ENCODE measurements at places on chromosomes 7 and 10.

- DNase-seq: no peak
Measured at GRCh38 chr7:23956772-23957576, 247.0 kb downstream of the STK31 start.

DNA sequence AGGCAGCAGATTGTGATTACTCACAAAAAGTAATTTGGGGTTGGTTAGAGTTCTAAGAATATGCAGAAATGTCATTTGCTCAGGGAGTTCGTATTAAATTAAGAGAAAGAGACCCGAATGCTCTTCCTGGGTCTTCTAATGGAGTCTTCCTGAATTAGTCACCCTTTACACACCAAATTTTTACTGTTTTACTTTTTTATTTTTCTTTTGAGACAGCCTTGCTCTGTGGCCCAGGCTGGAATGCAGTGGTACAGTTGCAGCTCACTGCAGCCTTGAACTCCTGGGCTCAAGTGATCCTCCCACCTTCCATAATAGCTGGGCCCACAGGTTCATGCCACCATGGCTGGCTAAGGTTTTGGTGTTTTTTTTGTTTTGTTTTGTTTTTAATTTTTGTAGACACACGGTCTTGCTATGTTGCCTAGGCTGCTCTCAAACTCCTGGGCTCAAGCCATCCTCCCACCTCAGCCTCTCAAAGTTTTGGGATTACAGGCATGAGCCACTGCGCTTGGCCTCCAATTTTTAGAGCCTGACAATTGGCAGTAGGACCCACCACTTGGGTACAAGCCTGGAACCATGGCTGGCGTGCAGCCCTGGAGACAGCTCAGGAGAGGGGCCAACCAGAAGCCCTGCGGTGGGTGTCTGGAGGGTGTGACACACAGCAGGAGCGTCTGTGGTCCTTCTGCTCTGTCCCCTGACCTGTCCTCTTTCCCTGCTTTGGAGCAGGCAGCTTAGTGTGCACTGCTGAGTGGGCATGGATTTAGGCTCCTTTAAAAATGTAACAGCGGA is 16.4 kb upstream of the BHLHA15 start:
- DNase-seq: no peak

GRCh38 chr7:20083781-20084180 is 133.4 kb downstream of the MACC1 start:
- no peak for DNase-seq

DNA sequence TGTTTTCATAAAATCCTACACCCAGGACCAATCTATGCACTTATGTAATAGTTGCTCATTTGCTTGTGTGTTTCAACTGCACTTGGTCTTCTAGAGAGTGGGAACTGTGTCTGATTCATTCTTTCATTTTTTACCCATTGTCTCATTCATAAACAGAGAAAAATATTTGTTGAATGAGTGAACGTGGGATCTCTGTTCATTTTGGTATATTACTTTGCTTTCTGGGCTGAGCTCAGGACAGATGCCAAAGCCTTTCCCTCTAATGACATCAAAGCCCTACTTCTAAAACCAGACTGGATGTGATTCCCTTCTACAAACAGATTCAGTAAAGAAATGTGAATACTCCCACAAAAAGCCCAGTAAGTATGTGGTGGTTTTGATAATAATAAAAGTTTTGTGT is 145.2 kb downstream of the ST7 start:
- no peak for DNase-seq

DNA sequence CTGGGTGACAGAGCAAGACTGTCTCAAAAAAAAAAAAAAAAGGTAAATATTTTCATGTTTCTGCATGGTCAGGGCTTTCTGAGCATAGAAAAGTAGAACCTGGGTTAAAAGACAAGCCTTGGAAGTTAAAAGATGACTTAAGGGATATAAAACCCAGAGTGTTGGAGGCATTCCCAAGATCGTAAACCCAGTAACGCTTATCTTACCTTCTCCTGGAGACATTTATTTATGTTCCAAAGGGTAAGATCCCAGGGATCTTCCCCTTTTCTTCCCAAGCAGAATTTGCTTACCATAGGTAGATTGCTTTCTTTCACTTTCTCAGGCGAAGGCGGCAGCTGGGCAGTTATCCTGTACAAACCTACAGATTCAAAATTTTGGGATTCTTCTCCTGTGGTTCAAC is 22.2 kb downstream of the SUGCT start:
- DNase-seq: no peak

GRCh38 chr7:66296001-66296521 is 90.9 kb downstream of the TPST1 start:
- DNase-seq: no peak

DNA sequence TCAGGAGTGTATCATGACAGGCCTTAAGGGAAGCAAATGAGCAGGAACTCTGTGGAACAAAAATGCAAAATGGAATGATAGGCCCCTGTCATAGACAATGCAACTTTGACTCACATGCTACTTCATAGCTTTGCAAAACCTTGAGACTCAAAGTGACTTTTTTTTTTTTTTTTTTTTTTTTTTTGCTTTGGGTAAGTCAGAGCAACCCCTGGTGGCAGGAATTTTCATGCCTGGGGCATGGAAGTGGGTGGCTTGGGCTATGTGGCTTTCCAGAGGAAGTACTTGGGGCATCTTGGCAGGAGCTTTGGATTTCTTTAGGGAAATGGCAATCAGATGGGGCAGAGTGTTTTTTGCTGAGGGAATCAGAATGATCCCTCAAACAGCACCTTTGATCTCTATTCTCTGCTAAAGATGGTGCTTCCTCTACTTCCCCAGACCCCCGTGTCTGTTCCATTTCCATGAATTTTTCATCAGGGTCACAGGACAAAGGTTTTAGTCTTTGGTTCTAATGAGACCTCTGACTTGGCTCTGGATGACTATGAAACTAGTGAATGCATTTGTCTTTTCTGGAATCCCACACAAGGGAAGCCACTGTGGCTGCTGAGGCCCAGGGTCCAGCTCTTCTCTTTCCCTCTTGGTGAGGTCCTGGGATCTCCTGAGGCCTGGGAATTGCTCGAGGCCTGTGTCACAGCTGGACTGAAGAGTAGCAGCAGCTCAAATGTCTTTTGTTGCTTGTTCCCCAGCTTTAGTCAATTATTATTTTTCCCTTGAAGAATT is 62.8 kb downstream of the TACC2 start:
- DNase-seq: peak; percentile 1

DNA sequence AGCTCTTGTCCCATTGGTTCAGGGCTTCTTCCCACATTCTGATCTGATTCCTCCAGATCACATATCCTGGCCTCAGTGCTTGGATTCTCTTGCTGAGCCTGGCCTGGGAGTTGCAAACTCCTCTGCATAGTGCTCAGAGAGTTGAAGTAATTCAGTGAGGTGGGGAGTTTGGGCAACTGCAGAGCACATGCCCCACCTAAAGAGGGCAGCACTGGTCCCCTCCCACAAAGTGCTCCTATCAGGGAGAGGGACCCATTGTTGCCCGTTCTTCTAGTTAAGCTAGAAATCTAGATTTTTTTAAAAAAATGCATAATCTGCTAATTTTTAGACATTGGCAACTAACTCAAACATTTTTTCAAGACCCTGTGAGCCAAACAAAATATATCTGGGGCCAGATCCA is 45.1 kb downstream of the CHN2 start:
- no peak for DNase-seq

- no peak for DNase-seq
Measured at GRCh38 chr10:122530177-122530576, 30.4 kb upstream of the DMBT1 start.

DNA sequence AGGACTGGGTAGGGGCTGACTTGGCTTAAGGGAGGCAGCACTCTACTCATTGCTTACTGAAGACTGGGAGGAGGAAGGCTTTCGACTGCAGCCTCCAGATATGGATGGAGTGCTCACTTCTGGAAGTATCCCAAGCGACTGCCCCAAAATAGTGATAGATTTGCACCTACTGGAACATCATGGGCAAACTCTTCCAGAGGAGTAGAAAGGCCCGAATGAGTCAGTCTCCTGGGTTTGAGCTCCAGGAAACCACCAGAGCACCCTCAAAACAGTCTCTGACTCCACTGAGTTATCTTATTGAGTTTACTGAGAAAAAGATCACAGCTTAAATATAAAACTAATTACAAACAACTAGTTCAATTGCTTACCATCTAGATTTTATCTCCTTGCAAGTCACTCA is 37.2 kb upstream of the PDLIM1 start:
- no peak for DNase-seq

DNA sequence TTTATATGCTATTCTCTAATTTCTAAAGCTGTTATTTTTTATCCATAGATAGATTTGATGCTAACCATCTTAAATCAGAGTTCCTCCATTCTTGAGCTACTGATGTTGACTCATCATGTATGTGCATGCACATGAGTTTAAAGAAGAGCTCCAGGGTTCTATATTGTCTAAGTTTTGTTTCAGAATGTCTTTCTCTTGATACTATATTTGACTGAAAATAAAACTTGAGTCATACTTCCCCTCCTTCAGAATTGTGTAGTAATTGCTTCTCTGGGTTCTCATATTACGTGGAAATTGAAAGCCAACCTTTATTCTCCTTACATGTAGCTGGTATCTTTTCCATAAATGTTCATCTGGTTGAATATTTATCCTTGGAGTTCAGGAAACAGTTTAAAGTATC is 89.4 kb downstream of the LRRTM3 start:
- DNase-seq: no peak

GRCh38 chr10:119470920-119471702 is 71.4 kb downstream of the RGS10 start:
- no peak for DNase-seq

DNA sequence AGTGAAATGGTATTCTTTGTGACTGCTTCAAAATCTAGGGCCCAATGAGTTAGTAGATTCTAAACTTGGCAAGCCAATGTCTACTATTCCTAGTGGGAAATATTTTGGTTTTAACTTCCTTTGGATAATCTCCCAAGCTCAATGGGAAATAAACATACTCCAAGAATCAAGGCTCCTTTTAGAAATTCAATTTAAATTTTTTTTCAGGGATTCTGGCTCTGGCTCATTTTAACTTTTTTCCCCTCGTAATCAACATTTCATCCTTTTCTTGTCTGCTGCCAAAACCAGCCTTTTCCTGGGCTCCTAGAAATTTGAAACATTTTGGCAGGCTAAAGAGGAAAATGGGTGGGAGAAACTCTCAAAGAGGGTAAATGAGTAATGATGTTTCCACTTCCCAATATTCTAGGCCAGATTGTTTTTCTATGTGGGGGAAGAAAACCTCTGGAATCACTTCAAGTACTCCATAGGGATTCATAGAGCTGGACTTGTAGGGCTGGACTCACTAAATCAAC is 85.6 kb upstream of the AGR3 start:
- no peak for DNase-seq

GRCh38 chr10:15869935-15870334 is 9.6 kb upstream of the MINDY3 start:
- no peak for DNase-seq

GRCh38 chr10:73131913-73132686 is 21.8 kb downstream of the NUDT13 start:
- DNase-seq: no peak

DNA sequence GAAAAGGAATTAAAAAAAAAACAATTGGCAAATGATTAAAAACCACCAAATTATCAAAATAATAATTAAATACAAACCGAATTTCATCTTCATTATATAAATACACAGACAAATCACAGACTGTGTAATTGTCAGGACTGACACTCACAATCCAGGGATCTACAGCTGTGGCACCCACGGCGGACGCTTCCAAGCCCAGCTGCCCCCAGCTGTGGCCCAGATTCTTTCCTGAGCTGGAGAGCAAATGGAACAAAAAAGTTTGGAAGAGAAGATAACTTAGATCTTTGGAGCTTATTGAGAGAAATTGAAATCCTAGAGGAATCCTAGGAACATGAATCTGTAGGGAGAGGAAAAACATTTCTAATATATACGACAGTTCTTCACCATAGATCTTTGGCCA is 316.1 kb downstream of the OTUD1 start:
- no peak for DNase-seq

DNA sequence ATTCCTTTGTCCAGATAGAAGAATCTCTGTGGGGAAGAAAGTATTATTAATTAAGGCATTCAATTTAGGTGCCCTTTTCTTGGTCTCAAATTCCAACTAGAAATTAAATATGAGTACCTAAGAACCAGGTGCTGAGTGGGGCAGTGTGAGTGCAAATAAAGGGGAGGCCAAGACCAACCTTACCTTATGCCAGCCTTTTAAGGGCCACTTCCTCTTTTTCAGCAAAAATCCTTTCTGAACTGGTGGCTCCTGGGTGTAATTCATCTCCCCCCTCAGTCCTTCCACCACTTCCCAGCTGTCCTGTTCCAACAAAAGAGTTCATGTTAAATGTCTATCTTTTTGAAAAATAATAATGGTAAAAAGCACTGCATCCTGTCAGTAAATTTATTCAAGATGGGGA is 108.2 kb downstream of the OSBPL3 start:
- DNase-seq: no peak

DNA sequence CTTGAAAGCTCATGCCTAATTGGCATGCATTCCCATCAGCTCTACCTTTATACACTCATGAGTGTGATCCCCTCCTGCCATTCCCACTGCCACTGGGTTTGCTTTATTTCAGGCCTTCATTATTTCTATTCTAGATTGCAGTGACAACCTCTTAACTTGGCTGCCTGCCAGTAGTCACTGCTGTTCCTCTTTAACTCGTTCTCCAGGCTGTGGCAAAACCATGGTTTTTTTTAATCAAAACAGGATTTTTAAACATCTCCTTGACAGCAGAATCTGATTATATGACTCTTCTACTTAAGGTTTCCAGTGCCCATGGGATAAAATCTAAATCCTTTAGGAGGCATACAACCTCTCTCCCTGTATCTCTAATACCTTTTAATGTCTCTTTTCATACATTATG is 223.7 kb upstream of the PCDH15 start:
- DNase-seq: no peak

- peak; percentile 56 for DNase-seq
Measured at GRCh38 chr7:100837099-100837836, 9.9 kb upstream of the EPHB4 start.

DNA sequence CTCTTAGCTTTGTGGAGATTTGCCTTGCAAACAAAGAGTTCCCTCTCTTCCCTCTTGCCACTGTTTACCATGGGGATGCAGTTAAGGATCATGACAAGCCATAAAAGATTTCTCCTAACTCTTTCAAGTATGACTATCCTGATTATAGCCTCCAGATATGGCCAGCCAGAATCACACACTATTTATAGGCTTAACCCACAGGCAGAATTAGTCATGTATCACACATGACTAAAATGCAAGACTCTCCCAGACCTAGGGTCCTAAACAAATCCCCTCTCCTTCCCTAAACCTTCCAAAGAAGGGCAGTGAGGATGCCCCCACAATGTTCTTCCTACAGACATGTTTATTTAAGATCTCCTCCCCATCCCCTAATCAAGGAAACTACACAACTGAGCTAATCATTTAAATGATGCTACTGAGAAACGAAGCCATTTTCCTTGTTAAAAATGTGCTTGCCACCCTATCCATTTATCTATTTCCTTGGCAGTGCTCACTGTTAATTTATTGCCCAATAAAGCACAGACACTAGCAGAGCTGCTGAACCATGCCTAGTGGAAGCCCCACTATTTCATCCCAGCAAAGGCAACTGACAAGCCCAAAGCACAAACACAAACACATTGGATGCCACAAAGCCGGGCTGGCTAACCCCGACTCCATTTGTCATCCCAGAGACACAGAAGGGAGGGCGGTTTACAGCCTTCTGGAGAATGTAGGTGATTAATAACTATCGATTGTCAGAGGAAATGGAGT is 363.4 kb downstream of the KCNMA1 start:
- no peak for DNase-seq

GRCh38 chr7:77563275-77563674 is 26.2 kb downstream of the PTPN12 start:
- DNase-seq: no peak

All from NCI-H524 (cell line).